Right renal cortex interstitium (tissue), 3 donors: ENCODE measurements at places on chromosomes 16 and 17.

- no peak for DNase-seq
Observed at GRCh38 chr16:30399435-30400186, 4.4 kb downstream of the ZNF48 start.

GRCh38 chr17:4605826-4606225 is 21.5 kb downstream of the SMTNL2 start:
- no peak for DNase-seq

- DNase-seq, result no peak
Observed at GRCh38 chr17:81959362-81960129, 1.4 kb downstream of the NOTUM start.

DNA sequence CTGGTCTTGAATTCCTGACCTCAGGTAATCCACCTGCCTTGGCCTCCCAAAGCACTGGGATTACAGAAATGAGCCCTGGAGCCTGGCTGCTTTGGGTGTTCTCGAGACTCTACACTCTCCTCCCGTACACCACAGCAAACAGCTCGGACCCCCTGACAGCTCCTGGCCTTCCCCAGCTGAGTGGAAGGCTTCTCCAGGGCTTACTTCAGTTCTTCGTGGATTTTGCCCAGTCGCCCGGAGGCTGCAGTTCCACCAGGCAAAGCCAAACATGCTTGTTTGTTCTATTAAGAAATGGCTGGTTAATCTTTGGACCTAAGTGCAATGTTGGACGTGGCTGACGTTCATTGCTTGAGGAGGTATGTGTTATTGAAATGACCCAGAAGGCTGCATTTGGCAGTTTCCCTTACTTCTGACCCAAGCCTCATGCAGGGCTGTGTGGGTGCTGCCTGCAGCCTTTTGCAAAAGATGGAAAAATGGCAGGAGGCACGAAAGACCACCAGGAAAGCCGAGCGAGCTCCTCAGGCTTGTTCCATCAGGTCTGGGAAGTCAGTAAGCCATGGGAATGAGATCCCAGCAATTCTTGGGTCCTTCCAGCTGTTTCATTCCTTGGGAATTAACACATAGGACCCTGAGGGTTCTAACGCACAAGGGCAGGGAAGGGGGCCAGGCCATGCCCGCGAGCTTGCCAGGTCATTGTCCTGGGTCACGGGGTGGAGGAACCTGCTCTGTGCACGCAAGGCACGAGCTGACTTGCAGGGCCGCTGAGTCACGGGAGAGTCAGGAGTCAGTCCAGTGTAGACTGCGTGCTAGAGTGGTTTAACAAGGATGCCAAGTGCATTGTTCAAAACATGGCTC is 23.9 kb upstream of the KLHDC4 start:
- no peak for DNase-seq

- no peak for DNase-seq
Observed at GRCh38 chr16:20901436-20902112, 1.0 kb downstream of the LYRM1 start.

DNA sequence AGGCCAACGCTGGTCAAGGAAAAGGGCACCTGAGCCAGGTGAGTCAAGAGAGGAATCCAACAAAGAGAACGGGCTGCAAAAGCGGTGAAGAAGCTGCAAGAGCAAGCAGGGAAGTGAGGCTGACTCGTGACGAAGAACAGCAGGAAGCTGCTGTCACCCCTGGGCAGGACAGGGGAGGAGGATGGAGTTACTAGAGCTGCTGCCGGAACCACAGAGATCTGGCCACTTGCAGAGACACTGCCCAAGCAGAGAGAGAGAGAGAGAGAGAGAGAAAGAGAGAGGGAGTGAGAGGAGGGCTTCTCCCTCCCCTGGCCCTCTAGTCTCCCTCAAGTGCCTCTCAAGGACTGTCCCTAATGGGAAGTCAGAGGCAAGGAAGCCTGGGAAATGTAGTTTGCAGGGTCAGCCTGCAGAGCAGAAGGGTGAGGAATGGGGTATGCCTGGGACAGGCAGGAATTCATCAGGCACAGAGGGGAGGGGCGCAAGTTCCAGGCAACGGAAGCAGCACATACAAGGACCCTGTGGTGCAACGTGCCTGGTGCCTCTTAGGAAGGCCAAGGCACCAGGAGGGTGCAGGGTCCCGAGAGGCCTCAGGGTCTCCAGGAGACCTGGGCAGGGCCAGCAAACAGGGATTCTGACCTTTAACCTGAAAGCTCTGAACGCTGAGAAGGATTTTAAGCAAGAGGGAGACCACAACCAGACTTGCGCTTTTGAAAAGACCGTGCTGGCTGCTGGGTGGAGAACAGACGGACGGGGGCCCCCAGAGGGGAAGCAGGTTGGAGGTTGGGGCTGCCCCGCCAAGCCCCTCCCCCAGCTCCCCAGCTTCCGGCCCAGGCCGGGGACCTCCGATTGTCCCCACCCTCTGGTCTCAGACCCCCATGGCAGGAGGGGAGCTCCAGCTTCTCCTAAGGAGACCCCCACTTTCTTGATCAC is 45.8 kb upstream of the CIBAR2 start:
- DNase-seq, result no peak
